Esophagus muscularis mucosa (tissue), 4 donors: ENCODE measurements at places on chromosomes 3 and 15. TPM values are rescaled to one million over a fixed set of nuclear protein-coding genes. Genes with fewer than 3 reads are reported as not detected.

GRCh38 chr15:58444658-58445332, 13.0 kb downstream of the LIPC start:
- no peak for DNase-seq

GRCh38 chr3:129587566-129588210, 18.8 kb downstream of the PLXND1 start:
- no peak for DNase-seq

DNA sequence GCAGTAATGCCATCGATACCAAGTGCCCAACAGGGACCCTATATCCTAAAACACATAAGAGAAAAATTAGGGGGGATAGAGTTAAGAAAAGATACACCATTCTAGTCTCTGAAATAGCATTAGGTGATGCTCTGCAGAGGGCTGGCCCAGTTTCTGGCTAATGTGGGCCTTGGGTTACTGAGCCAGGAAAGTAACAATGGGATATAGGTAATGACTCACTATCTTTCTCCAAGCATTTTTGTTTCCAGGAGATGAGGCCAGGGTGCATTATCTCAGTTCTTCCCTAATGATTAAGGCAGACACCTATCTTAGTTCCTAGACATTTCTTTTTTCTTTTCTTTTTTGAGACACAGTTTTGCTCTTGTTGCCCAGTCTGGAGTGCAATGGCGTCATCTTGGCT, 50.0 kb downstream of the PRKAR2A start:
- DNase-seq, result no peak

- DNase-seq, result no peak
Observed at GRCh38 chr3:139533781-139534454, 5.6 kb downstream of the RBP1 start.

- no peak for DNase-seq
Observed at GRCh38 chr15:46753946-46754345, 963.4 kb upstream of the SEMA6D start.

- DNase-seq, result no peak
Observed at GRCh38 chr15:27043770-27044169, 72.8 kb downstream of the GABRG3 start.

- DNase-seq, result no peak
Observed at GRCh38 chr3:127816783-127817405, 5.4 kb downstream of the MGLL start.

GRCh38 chr3:24201301-24201700, 256.2 kb downstream of the NR1D2 start:
- no peak for DNase-seq

GRCh38 chr3:130857336-130858026, 36.4 kb upstream of the ATP2C1 start:
- no peak for DNase-seq

- no peak for DNase-seq
Observed at GRCh38 chr3:105466495-105467404, 100.0 kb downstream of the ALCAM start.

- no peak for DNase-seq
Observed at GRCh38 chr15:91556926-91557325, 296.6 kb upstream of the SLCO3A1 start.

- DNase-seq, result no peak
Observed at GRCh38 chr3:136835089-136835812, 16.3 kb downstream of the SLC35G2 start.

DNA sequence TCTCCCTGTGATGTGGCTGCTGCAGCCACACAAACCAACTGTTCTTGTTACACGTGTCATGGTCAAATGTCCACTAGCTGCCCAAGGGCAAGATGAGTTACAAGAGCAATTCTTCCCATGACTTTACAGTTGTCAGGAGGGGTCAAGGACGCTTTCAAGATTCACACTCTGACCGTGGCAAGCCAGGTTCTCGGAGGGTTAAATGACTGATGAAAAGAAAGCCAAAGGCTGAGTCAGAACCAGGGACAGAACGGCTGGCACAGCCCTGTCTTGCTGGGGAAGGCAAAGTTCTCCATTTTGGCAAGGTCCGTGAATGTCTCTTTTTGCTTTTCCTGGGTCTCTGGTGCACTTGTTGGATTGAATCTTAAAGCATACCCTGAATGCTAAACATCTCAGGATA, 364.5 kb upstream of the ICE2 start:
- DNase-seq, result no peak

- no peak for DNase-seq
Observed at GRCh38 chr3:47646362-47646761, 67.7 kb upstream of the CSPG5 start.

DNA sequence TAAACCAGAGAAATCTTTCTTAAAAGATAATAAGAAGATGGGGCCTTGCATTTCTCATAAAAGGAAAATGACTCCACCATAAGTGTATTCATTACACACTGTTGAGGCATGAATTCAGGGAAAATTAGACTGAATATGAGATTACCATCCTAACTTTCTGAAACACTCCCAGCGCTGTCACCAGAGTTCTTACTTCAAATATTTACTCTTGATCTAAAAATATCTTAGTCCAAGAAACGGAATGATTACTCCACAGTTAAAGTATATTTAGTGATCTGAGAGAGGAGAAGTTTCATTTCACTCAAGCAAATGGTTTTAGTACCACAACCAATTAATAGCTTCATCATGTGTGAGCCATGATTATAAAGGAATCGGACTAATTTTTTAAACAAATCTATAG, 300.3 kb downstream of the ZBTB20 start:
- no peak for DNase-seq

DNA sequence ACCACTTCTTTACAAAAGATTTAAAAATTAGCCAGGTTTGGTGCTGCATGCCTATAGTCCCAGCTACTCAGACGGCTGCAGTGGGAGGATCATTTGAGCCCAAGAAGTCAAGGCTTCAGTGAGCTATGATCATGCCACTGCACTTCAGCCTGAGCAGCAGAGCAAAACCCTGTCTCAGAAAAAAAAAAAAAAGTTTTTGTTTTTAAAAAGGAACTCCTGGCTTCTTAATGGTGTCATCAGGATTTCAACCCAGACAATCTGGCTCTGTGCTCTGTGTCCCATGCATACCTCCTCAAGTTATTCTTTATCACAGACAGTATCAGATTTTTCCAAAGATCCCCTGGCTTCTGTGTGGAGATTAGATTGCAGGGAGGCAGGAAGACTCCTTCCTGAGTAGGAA, 64.2 kb upstream of the IL12A start:
- no peak for DNase-seq

- no peak for DNase-seq
Observed at GRCh38 chr3:10319251-10319650, 1.7 kb downstream of the SEC13 start.

DNA sequence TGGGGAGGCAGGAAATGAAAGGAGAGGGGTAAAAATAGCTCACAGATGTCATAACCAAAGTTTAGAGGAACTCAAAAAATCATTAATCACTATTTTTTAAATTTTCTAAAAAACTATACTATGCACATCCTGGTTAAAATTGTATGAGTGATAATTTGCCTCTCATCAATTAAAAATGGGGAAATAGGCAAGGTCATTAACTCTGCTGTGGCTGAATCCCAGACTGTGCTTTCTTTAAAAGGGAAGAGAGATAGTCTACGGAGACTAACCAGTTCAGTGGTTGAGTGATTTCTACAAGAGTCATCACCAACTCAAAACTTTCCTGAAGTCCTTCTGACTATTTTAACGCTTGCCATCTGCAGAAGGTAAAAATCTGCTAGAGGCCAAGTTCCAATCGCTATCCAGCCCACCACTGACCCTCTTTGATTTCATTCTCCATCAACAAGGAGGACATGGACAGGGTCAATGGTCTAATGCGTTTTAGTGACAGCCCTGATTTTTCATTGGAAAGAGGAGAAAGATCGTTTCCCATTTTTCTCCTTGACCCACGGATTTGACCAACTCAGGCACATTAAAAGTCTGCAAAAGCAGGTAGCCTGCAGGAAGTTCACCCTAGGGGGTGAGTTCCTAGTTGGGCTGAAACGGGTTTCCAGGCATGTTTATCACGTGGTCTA, 850 bp downstream of the SUCLG2 start:
- no peak for DNase-seq

GRCh38 chr3:195453236-195453635, 10.4 kb upstream of the ACAP2 start:
- no peak for DNase-seq

DNA sequence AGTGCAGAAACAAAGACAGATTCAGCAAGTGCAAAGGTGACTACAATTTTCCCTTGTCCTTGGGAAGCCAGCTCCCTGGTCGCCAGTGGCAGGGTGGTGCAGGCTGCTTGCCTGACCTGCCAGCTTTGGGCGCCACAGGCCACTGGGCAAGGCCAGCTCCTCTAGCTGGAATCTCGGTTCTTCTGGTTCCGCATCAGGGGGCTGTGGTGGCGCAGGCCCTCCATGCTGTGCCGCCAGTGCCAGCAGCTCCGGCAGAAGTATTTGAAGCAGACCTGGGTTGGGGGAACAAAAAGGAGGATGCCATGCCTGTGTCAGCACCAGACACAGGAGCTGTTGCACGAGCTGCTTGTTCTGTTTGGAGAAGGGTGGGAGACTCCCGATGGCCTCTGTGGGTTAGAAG, 4.2 kb upstream of the RPS17 start:
- no peak for DNase-seq

- no peak for DNase-seq
Observed at GRCh38 chr3:14424711-14425580, 22.5 kb downstream of the SLC6A6 start.

- no peak for DNase-seq
Observed at GRCh38 chr3:150483226-150483625, 63.1 kb downstream of the SERP1 start.

- DNase-seq, result no peak
Observed at GRCh38 chr3:30333143-30333542, 273.3 kb upstream of the TGFBR2 start.

GRCh38 chr3:10753964-10754363, 62.1 kb upstream of the SLC6A11 start:
- DNase-seq, result no peak

GRCh38 chr3:193132241-193132640, 108.8 kb upstream of the PLAAT1 start:
- no peak for DNase-seq

DNA sequence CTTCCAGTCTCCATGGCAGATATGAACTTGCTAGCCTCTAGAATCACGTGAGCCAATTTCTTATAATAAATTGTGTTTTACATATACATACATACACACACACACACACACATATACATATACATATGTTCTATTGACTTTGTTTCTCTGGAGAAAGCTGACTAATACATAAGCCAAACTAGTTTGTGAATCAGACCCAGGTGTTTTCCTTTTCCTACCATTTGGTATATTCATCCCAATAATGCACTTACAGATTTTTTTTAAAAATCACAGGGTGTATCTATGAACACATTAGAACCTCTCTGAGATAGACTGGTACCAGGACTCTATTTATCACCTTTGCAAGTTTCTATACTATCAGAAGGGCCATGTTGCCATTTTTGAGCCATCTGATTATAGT, 122.9 kb upstream of the KCNH8 start:
- no peak for DNase-seq

- DNase-seq, result no peak
Observed at GRCh38 chr15:74831813-74832495, 5.5 kb downstream of the CPLX3 start.

SCAPER gene
- total RNA-seq, result 18.7 TPM

ITIH1 gene
- total RNA-seq, result not detected

CCR5 gene
- 0.39 TPM for total RNA-seq

TMEM207 gene
- total RNA-seq, result not detected

GXYLT2 gene
- total RNA-seq, result 5.0 TPM

ISL2 gene
- 1.8 TPM for total RNA-seq

TUSC7 gene
- total RNA-seq, result not detected

ITPR1 gene
- 220 TPM for total RNA-seq

NTRK3 gene
- 6.3 TPM for total RNA-seq

GOLGA6L6 gene
- total RNA-seq, result not detected

SPESP1 gene
- total RNA-seq, result 3.1 TPM

HRH1 gene
- 6.2 TPM for total RNA-seq
